Smooth muscle cell of the coronary artery (primary cell): ENCODE measurements at places on chromosomes 1 and 21. TPM values are rescaled to one million over a fixed set of nuclear protein-coding genes. Genes with fewer than 3 reads are reported as not detected.

Gene RIPK4
- 0.23 and 11.1 TPM in 2 replicates for total RNA-seq

Gene CD84
- total RNA-seq = not detected in 2 replicates

Gene IL22RA1
- not detected in 2 replicates for total RNA-seq

Gene NBPF6
- not detected in 2 replicates for total RNA-seq

Gene NR5A2
- 0.23 TPM in 1 of 2 replicates, not detected in the other for total RNA-seq

Gene TAS1R3
- 0.15 and 0.35 TPM in 2 replicates for total RNA-seq

Gene S100A9
- not detected in 2 replicates for total RNA-seq

Gene TRAF5
- total RNA-seq = 5.0 and 15.3 TPM in 2 replicates

Gene LCE1D
- not detected in 2 replicates for total RNA-seq

Gene CLCA1
- under 0.01 TPM in 1 of 2 replicates, not detected in the other for total RNA-seq

Gene S100B
- total RNA-seq = 0.38 and 0.59 TPM in 2 replicates

Gene PLEKHN1
- total RNA-seq = under 0.01 and 0.60 TPM in 2 replicates

Gene URB1
- 11.2 and 12.5 TPM in 2 replicates for total RNA-seq

Gene RNU11
- total RNA-seq = not detected in 2 replicates

Gene LCE1A
- total RNA-seq = not detected in 2 replicates

Gene ELAPOR1
- 0.23 TPM in 2 replicates for total RNA-seq

Gene KDF1
- total RNA-seq = not detected in 2 replicates

Gene GPR157
- 2.2 and 3.0 TPM in 2 replicates for total RNA-seq

Gene TSPEAR
- not detected in 2 replicates for total RNA-seq

Gene UBR4
- total RNA-seq = 61.0 and 63.1 TPM in 2 replicates

Gene UMODL1
- total RNA-seq = under 0.01 TPM in 1 of 2 replicates, not detected in the other

Gene CELA3B
- not detected in 2 replicates for total RNA-seq

Gene GUCA2B
- total RNA-seq = not detected in 2 replicates

Gene INSRR
- total RNA-seq = under 0.01 TPM in 1 of 2 replicates, not detected in the other

Gene SPATA17
- total RNA-seq = 0.45 and 1.4 TPM in 2 replicates

Gene AXDND1
- 0.15 and 0.47 TPM in 2 replicates for total RNA-seq

Gene GJC2
- 2.7 and 4.1 TPM in 2 replicates for total RNA-seq

Gene PODN
- 4.1 and 173 TPM in 2 replicates for total RNA-seq

Gene DSCAM
- not detected in 2 replicates for total RNA-seq

Gene TCHHL1
- total RNA-seq = not detected in 2 replicates

Gene AK4
- 31.3 and 32.6 TPM in 2 replicates for total RNA-seq
